Naive thymus-derived CD4-positive, alpha-beta T cell (primary cell): ENCODE measurements at places on chromosomes 1 and 21. TPM values are rescaled to one million over a fixed set of nuclear protein-coding genes. Genes with fewer than 3 reads are reported as not detected.

The RAB7B gene
- total RNA-seq = 0.24 TPM

- no peak for DNase-seq
Measured at GRCh38 chr1:55848906-55849305, 633.7 kb upstream of the USP24 start.

The CRABP2 gene
- total RNA-seq = 1.4 TPM

- DNase-seq = no peak
Measured at GRCh38 chr1:203186446-203187303, at the start of gene CHI3L1. CHI3L1 (minus strand) TSS chr1:203186704; CDS start chr1:203186623, 81 bp downstream.

- DNase-seq = no peak
Measured at GRCh38 chr1:23591460-23592208, 32.3 kb upstream of the ID3 start.

The BRDT gene
- total RNA-seq = not detected in 2 replicates

DNA sequence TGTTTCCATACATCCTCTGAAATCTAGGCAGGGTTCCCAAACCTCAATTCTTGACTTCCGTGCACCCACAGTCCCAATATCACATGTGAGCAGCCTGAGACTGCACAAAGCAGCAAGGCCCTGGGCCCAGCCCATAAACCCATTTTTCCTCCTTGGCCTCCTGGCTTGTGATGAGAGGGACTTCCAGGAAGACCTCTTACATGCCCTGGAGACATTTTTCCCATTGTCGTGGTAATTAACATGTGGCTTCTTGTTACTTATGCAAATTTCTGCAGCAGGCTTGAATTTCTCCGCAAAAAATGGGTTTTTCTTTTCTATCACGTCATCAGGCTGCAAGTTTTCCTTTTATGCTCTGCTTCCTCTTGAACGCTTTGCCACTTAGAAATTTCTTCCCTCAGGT is 3.3 kb upstream of the PIGK start:
- DNase-seq = no peak

DNA sequence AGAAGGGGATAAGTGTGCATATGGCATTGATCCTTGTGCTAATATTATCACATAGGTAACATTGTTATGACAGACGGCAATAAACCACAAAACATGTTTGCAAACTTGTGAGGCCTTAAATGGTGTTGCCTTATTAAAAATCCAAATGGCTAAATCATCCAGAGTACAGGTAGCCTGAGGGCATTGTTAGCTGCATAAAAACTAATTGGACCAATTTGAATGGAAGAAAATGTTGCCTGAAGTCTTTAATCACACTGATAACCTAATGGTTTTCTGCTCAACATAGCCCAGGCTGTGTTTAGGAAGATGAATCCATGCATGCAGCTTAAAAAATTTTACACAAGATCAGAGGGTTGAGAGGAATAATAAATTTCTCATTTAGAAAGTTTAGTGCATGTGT is 19.4 kb upstream of the LRRC53 start:
- no peak for DNase-seq

DNA sequence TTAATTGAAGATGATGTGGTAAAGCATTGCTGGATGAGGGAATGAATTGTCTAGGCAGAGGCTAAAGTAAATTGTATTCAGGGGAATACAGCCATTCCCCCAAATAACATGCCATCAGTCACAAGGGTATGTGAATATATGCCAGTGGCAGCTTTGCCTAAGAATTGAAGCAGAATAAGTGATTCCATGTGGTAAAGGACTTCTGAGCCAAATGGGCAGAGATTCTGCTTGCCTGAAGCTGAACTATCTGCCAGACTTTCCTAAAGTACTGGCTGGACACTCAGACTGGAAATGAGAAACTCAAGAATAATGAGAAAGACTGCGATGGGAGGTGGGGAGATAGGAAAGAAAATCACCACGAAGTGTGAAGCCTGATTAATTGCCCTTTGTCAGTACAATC is 2.4 kb downstream of the LIX1L start:
- no peak for DNase-seq

The TEDDM1 gene
- total RNA-seq = not detected

The TSPEAR gene
- total RNA-seq = not detected

- DNase-seq = no peak
Measured at GRCh38 chr21:35994613-35995012, 65.7 kb downstream of the SETD4 start.

The DMBX1 gene
- total RNA-seq = not detected

- DNase-seq = no peak
Measured at GRCh38 chr1:159879977-159880376, 17.5 kb upstream of the VSIG8 start.

GRCh38 chr1:151002051-151002450 is 4.7 kb downstream of the MINDY1 start:
- no peak for DNase-seq

DNA sequence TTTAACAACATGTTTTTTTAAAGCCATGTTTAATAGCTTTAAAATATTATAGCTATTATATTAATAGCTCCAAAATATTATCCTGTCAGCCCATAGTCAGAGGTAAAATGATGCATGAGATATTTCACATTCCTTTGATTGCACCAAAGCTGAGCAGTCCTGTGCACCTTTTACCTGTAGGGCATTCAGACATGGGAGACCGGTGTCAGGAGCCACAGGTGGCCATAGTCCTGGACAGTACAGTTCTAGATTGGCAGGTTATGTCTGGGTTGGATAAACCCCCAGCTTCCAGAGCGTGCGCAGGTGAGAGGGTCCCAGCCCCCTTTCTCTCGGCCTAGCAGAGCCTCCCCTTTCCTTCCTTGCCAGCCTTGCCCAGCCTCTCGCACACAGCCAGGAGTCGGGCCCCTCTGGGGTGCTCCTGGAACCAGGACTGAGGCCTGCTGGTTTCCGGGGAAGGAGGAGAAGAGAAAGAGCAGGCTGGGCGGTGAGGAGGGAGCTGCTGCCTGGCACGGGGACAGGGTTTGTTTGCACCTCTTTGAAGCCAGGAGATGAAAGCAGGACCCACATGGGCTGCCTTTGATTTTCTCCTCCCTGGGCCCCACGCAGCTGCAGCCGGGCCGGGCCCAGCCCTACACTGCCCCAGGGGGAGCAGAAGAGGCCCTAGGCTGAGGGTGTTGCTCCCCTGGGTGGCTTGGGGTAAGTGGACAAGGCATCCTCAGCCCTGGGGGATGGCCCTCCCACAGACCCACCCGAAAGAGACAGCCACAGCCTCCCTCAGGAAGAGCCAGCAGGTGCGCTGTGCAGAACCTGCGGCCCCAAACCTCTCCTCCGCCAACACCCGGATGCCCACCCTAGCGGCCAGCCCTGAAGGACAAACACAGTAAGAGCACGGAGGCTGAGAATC is 75.2 kb upstream of the TARDBP start:
- no peak for DNase-seq

The TMEM269 gene
- 0.13 and 0.19 TPM in 2 replicates for total RNA-seq
